ENCODE measurements at places on chromosomes 2 and 18.

DNA sequence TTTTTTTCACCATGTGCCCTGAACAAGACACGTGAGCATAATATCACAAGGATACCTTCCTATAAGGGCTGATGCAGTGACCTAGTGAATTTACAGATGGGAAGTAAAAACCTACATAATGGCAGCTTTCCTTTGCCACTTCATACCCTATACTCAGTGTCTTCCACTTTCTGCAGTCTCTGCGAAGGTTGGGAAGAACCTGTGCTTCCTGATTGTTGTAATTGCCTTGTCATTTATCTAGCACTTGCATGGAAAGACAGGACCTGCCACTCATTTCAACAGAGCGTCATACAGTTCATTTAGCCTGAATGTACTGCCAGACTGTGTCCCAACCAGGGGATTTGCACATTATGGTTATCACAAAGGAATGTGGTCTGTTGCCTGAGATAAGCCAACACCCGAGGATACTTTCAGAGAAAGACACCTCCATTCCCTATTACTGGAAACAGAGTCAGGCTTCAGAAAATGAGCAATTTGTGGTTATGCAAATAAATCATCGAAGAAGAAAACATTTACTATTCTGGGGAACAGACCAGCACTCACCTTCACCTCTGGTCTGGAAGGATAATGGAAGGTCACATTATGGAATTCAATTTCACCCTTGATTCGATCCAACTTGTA, 55.0 kb downstream of the ABCB11 start:
- no peak for DNase-seq

DNA sequence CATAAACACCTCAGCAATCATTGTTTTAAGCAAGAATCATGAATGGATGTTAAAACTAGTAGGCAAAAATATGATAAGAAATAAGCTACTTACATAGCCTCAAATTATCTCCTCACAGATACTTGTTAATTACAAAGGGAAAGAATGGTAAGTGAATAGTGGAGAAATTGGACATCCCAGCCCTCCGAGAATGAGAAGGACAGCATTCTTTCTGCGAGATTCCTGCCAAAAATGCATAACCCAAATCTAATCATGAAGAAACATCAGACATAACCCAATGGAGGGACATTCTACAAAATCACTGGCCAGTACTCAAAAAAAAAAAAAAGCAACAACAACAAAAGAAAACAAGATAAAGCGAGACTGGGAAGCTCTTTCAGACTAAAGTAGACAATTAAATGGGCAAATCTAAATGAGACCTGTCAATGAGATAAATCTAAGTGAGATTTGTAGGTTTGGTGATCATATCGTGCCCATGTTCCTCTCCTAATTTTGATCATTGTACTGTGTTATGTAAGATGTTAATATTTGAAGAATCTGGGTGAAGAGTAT, 57.9 kb upstream of the GLI2 start:
- no peak for DNase-seq

GRCh38 chr2:145090841-145091761, 571.2 kb upstream of the ZEB2 start:
- no peak for DNase-seq

GRCh38 chr2:109459485-109459884, 154.3 kb downstream of the SEPTIN10 start:
- no peak for DNase-seq

DNA sequence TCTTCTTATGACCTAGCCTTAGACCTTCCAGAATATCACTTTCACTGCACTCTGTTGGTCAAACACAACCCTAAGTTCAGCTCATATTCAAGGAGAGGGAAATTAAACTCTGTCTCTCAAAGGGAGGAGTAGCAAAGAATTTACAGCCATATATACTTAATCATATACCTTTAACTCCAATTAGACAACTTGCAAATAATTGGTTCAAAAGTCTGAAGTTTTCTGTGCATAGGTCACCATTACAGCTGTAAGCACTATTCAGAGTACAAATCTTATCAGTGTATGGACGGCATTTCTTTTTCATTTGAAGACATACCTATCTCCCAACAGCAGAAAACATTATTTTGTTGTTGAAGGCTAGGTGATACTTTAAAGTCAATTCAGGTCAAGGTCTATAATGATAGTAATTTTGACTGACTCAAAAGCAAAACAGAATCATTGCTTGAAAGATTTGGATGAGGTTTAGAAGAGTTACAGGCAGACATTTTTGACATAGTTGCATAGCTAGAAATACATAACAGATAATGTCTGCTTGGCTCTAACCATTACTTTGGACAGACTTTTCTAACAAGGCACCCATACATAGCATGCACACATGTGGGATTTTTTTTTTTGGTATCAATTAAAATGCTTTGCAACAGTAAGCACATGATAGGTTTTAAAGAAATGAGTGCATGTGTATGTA, 131.5 kb downstream of the CPS1 start:
- DNase-seq, result no peak

- peak; percentile 59 for DNase-seq
These were observed at the start of gene DCC for GRCh38 chr18:52339891-52340371. DCC (plus strand) TSS chr18:52340197; CDS start chr18:52340788, 591 bp downstream.

GRCh38 chr2:221025398-221025797, 546.7 kb downstream of the EPHA4 start:
- DNase-seq, result no peak

- peak; percentile 61 for DNase-seq
These were observed 83.9 kb downstream of the AAK1 start for GRCh38 chr2:69559442-69560146.

DNA sequence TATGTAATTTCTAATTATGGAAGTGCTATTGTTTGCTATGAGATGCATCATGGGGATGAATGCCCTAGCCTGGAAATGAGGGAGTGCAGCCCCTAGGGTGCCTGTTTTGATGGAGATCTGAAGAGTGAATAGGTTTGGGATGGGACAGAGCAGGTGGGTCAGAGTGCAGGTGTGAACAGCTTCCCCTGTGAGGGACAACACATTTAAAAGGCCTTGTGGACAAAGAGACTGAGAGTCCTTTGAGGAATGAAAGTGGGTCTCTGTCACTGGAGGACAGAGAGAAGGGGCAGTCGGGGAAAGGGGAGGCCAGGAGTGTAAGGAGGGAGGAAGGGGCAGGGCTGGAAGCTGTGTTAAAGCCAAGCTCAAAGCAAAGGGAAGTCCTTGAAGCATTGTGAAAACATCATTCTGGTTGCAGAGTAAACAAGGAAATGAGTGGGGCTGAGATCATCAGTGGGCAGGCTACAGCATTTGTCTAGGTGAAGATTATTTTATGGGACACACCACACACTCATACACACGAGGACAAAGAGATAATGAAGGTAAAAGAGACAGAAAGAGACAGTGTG, 877.6 kb downstream of the SLC4A3 start:
- DNase-seq, result peak; percentile 22

DNA sequence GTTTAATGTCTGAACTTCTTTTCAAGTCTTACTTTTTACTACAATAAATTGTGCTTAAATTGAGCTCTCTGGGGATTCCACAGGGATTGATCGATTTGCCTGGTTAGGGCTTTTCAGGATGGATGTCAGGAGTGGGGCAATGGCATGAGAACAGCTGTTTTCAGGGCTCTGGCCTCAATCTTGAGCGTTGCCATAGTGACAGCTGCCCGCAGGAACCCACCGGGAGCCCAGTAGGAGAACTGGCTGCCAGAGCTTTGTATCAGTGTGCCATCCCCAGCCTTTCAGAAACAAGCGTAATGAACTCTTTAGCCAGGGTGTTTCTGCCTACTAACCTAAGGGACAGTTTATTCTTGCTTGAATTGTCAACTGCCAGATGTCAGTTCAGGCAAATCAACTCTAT, 93.5 kb downstream of the GALNT3 start:
- peak; percentile 3 for DNase-seq

- DNase-seq, result no peak
These were observed 49.6 kb upstream of the ZNF638 start for GRCh38 chr2:71281950-71282349.

GRCh38 chr2:58339548-58340243, 98.6 kb upstream of the FANCL start:
- no peak for DNase-seq

DNA sequence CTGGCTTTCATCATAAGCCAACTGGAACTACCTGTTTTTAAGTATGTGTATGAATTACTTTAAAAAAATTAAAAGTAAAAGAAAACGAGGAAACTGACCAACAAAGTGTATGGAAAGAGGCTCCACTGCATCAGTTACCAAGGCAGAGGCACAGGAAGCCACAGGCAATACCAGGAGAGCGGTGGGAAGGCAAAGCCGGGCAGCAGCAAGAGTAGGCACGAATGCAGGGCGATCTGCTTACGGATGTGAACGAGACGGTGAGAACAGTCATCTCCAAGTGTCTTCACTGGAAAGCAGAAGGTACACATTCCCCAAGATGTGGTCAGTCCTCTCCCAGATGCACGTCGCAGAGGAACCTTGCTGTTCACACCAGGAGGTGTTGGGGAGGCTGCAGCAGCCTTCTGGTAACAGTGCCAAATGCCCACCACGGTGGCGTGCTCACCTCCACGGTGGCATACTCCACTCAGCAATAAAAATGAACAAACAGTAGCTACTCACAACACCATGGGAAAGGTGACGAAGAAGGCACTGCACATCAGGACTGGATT, 43.1 kb downstream of the HS6ST1 start:
- DNase-seq, result peak; percentile 17

GRCh38 chr2:943821-944220, 6.8 kb upstream of the SNTG2 start:
- no peak for DNase-seq

GRCh38 chr18:76263046-76264005, 231.7 kb downstream of the ZNF516 start:
- DNase-seq, result peak; percentile 58

GRCh38 chr18:7681298-7681697, 114.2 kb downstream of the PTPRM start:
- no peak for DNase-seq
